ENCODE measurements at places on chromosomes 11 and 22.

- DNase-seq, result peak; percentile 63
Observed at GRCh38 chr11:61955422-61956135, 5.4 kb downstream of the BEST1 start.

- DNase-seq, result no peak
Observed at GRCh38 chr11:90197377-90197776, 25.5 kb downstream of the CHORDC1 start.

- DNase-seq, result no peak
Observed at GRCh38 chr11:62747475-62748160, 6.3 kb downstream of the ZBTB3 start.

GRCh38 chr11:66277471-66278362, at the start of gene CNIH2:
Gene CNIH2 (plus strand): TSS chr11:66278175. CDS start chr11:66278457, 282 bp downstream.
- DNase-seq, result peak; percentile 67
